ENCODE measurements at places on chromosomes 7 and 10. TPM values are rescaled to one million over a fixed set of nuclear protein-coding genes. Genes with fewer than 3 reads are reported as not detected.

Gene GPNMB
- total RNA-seq: 1.5 TPM

Gene EBLN1
- total RNA-seq: not detected

Gene ATAD1
- total RNA-seq: 43.8 TPM

Gene IQUB
- not detected for total RNA-seq

Gene SP4
- total RNA-seq: 23.6 TPM

GRCh38 chr10:14389981-14390590 is 59.4 kb upstream of the FRMD4A start:
- DNase-seq: peak; percentile 65

GRCh38 chr7:26278770-26279169 is 12.9 kb upstream of the SNX10 start:
- peak; percentile 10 for DNase-seq

DNA sequence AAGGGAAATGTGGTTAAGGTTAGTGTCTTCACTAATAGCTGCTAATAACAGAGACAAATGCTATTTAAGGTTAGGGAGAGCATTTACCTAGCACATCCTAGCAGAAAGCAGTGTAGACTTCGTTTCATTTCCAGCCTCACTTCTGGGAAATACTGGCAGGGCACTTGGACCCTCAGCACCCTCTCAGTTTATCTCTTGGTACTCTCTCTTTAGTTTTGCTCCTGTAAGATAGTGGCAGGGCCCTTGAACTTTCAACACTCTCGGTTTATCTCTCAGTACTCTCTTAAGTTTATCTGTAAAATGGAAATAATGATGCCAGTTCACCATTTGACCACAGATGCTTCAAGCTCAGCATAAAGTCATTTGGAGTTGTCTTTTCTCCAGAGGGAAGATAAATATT is 118.4 kb downstream of the MBL2 start:
- no peak for DNase-seq

GRCh38 chr7:120218712-120219111 is 54.3 kb upstream of the KCND2 start:
- DNase-seq: no peak

- DNase-seq: no peak
These were observed 300.0 kb downstream of the PLXNA4 start for GRCh38 chr7:132276234-132276630.

DNA sequence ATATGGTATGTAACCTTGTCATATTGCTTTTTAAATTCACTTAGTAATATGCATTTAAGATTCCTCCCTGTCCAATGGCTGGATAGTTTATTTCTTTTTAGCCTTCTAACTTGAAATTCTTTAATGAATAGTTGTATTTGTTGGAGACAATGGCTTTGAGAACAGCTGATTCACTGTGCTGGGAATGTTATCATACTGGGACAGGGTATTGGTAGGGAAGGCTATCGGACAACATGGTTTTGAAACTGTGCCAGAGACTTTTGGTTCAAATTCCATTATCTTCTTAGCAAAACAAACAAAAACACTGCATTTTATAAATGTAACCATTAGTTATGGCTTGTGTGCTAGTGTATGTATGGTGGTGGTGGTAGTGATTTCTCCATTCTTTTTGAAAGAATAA is 517.1 kb upstream of the ANKRD30A start:
- DNase-seq: no peak

GRCh38 chr7:130069179-130069977 is 956 bp upstream of the KLHDC10 start:
- DNase-seq: no peak

DNA sequence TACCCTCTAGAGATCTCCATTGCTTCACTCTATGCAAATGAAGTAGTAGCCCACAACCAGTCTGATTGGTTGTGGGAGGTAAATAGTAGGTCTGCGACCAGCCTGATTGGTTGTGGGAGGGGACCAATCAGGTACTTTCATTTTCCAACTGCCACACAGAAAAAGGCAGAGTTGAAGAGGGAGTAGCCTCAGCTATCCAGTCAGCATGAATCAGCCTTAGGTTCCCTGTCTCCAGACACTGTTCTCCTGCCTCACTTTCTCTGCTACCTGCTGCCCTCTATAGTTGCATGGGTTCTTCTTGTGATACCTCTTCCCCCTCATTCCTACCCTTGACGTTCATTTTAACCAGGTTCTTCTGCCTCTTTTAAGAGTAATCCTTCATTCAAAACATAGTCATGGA is 114.5 kb upstream of the LYZL1 start:
- DNase-seq: no peak

DNA sequence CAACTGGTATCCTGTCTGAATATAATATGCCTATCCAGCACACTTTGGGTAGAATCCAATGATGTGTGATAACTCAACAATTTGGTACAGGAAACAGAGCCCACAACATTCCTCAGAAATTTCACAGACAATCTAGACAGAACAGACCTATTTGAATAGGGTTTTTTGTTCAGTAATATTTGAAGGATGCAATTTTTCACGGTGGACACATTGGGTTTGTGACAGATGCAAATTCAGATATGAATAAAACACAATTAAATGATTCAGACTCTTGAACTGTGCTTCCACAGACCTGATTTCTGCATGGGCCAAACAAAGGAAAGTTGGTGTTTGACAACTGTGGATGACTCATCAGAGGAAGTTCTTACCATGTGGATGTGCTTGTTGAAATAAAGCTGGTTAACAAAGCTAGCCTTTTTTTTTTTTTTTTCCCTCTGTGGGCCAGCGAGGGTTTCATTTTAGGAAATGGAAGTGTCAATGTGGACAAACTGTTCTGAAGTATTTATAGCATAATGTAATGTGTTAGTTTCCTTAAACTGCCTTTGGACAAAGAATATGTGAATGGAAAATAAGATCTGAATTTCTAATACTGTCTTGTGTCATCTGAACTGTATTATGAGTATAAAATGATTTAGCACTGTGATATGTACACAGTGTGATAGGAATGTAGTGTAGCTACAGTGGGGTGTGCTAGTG is 43.2 kb upstream of the FAM133B start:
- DNase-seq: peak; percentile 54

GRCh38 chr10:119377958-119378736 is 164.4 kb downstream of the RGS10 start:
- DNase-seq: no peak

GRCh38 chr7:149430192-149430591 is 30.7 kb downstream of the ZNF777 start:
- no peak for DNase-seq

DNA sequence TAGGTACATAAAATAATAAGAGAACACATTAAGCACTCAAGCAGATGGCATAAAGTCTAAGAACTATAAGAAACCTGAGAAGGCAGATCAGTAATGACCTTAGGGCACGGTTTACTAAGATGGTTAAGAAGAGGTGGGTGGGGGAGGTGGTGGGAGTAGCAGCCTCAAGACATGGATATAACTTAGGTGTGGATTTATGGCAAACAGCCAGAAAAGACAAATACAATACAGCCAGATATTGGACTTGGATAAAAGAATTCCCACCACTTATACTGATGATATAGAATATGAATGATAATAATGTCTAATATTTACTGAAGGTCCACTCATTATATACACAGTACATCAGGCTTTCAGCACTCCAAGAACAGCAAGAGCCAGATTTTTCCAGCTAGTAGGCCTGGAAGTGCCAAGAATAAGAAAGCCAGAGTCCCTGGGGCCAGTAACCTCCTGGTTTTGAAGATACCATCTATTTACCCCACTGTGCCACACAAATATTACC is 11.9 kb downstream of the DPY19L1 start:
- no peak for DNase-seq

DNA sequence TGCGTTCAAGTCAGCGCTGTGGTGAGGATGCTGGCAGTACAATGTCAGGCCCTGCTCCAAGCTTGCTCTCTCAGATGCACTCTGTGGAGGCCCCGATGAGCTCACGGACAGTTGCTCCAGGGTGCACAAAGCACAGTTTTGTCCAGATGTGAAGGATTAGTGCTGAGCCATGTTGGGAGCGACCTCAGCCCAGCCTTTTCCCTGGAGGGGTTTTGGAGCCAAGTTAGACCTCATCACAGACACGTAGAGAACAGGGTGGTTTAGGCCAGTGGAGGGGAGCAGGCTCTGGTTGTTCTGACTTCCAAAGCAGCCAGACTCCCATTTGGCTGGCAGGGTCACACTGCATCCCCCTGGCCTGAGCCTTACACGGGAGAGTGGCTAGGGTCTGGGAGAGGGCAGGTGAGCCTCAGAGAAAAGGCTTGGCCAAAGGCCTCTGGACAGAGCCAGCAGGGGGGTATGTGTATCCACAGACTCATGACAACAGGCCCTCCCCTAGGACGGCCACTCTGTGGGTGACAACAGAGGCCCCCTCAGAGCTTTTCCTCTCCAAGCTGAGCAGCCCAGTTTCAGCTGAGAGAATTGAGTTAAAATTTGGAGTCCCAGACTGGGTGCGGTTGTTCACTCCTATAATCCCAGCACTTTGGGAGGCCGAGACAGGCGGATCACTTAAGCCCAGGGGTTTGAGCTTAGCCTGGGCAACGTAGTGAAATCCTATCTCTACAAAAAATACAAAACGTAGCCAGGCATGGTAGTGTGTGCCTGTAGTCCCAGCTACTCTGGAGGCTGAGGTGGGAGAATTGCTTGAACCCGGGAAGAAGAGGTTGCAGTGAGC is 4.7 kb downstream of the PLAC9 start:
- no peak for DNase-seq

All from activated CD8-positive, alpha-beta T cell treated with anti-CD3 and anti-CD28 coated beads for 36 hours (primary cell).